NCI-H345 (cell line): ENCODE measurements at places on chromosomes 7 and 10.
A peak's percentile ranks its signal among the peaks of the same experiment; 100 is the strongest.

- no peak for DNase-seq
Measured at GRCh38 chr10:30529373-30529998, 95.5 kb downstream of the MAP3K8 start.

- DNase-seq = no peak
Measured at GRCh38 chr7:106065575-106066500, 46.3 kb downstream of the SYPL1 start.

DNA sequence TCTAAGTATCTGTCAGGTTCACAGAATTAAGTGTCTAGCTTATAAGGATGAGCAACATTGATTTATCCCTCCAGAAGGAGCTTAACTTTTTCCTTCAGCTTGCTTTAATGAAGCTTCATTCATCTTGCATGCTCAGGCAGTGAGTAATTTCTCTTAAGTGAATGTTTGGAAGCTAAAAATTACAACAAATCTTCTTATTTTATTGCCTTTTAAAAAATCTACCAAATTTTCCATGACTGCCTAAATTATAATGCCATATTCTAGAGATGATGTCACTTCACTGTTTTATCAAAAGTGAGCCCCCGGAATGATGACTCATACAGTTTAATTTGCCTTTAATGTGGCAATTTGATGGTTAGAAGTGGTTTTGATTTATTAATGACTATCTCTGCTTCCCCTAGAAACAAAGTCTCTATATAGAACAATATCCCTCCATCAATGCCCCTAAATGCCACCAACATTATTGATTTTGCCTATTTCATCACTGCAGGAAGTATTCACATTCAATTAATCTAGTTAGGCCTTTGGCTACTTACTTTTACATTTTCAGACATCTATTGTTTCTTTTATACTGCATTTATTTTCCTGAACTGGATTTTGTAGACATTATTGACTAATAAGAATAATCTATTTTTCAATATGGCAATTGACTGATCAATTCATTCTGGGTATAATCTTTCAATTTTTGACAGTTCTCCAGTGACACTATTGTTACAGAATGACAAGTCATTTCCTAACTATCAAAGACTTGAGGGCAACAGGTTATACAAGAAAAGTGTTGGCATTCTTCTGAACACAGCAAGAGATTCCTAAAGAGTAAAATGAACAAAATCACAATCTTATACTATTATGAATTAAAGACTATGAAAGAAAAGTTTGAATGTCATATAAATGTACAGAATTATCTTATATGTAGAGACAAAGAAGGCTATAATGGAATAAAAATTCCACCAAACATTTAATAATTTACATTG lies 139.3 kb upstream of the ODAD2 start:
- no peak for DNase-seq

GRCh38 chr7:124257638-124258308 lies 224.9 kb upstream of the TMEM229A start:
- DNase-seq = no peak

DNA sequence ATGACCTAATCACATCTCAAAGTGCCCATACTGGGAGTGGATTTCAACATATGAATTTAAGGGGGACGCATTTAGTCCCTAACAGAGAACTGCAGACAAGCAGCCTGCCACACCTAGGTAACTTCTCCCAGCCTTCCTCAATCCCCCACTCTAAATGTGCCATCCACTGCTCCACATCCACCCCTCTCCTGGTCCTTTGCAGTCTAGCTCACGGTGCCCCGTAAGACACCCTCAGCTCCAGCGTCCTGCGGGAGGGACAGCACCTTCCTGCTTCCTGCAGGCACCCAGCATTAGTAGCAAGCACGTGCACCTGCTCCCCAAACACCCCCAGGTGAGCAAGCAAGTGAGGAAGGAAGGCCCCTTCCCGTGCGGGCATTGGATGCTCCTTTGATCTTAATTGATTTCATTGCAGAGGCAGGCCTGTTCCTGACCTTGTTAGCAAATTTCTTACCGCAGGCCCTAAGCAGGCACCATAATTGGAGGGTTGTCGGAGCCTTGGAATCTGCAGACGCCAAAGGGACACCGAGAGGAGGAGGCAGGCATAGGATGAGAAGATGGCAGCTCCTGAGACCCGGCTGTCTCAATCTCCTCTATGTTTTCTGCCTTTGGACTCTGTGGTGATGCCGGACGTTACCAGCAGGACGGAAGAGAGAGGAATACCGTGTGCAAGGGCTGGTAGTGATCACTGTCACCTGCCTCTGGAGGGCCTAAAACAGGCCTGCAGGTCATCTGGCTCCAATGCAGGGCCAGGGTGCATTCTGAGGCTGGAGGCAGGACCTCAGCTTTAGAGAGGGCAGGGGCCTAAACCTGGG lies 75.8 kb upstream of the CHST15 start:
- no peak for DNase-seq

GRCh38 chr10:21002091-21002878 lies 105.2 kb upstream of the NEBL start:
- no peak for DNase-seq

DNA sequence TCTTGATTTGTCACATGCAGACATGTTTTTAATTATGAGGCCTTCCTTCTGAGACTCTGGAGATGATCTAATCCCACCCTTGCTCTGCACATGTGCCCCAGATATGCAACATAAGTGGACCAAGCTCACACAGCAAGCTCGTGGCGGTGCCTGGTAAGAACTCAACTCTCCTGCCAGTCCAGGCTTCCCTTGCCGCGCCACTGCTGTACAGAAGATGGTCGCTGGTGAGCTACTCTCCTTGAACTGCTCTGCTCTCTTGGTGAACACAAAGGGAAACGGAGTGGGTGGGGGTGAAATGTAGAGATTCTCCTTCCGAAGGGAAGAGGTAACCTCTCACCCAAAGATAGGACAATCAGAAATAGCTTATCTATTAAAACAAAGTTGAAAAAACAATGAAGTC lies 25.7 kb downstream of the MYOF start:
- no peak for DNase-seq

- DNase-seq = no peak
Measured at GRCh38 chr7:101615446-101615845, 13.7 kb downstream of the MYL10 start.

- no peak for DNase-seq
Measured at GRCh38 chr10:121522831-121523230, 75.4 kb downstream of the FGFR2 start.

GRCh38 chr7:156386097-156386496 lies 254.5 kb upstream of the RNF32 start:
- DNase-seq = no peak

GRCh38 chr7:602341-603141 lies 82.9 kb upstream of the PDGFA start:
- DNase-seq = no peak

DNA sequence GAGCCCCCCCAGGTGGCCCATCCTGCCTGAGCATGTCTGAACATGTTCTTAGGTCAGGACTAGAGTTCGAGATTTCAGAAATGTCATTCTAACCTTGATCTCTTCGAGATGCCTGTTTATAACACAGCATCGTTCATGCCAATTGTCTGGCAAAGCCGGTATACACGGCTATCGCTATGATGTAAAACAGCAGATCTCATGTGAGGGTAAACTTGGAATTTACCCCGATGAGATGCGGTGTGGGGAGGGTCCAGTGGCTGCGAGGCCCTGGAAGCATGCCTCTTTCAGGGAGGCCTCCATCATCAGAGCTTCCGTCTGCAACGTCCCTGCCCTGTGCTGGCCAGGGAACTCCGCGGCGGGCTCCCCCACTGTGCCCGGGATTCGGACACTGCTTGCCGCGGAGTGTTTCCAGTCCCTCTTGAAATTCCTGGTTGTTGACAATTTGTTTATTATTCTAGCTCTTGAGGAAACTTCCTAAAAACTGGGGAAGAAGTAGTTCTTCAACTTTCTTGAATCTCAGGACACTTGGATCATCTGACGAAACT lies 168.6 kb upstream of the RHEB start:
- DNase-seq = no peak

- no peak for DNase-seq
Measured at GRCh38 chr7:142804728-142805207, 34.0 kb downstream of the PRSS2 start.

DNA sequence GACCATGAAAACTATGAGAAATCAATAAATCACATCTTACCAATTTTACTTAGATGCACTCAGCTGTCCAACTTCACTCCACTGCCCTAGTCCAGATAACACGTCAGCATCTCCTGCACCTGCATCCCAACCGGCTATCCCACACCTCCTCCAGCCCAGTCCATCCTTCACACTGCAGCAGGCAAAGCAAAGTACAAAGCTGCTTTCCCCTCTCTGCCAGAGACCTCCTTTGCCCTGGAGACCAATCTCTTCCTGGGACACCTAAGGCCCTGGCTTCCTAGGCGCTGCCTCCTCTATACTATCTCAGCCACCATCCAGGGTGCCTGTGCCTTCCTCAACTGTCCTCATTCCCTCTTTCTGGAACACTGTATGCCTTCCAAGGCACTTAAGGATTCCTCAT lies 90.3 kb upstream of the DDC start:
- no peak for DNase-seq

DNA sequence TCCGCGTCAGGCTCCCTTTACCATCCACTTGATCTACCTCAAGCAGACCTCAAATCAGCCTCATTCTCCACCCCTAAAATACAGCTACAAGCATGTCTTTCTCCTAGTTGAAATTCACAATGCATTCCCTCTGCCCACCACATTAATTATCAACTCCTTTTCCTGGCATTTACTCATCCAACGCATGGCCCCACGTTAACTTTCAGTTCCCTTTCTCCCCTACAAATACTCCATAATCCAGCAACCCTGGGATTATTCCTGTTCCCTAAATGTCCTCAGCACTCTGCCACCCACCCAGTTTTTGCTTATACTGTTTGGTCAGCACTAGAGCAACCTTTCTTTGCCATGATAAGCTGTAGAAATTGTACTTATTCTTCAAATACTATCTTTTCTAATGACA lies 5.7 kb upstream of the VIM start:
- DNase-seq = no peak

GRCh38 chr7:134329614-134330346 lies 13.1 kb upstream of the SLC35B4 start:
- DNase-seq = no peak

GRCh38 chr7:94250124-94250523 lies 144.6 kb upstream of the COL1A2 start:
- DNase-seq = no peak

DNA sequence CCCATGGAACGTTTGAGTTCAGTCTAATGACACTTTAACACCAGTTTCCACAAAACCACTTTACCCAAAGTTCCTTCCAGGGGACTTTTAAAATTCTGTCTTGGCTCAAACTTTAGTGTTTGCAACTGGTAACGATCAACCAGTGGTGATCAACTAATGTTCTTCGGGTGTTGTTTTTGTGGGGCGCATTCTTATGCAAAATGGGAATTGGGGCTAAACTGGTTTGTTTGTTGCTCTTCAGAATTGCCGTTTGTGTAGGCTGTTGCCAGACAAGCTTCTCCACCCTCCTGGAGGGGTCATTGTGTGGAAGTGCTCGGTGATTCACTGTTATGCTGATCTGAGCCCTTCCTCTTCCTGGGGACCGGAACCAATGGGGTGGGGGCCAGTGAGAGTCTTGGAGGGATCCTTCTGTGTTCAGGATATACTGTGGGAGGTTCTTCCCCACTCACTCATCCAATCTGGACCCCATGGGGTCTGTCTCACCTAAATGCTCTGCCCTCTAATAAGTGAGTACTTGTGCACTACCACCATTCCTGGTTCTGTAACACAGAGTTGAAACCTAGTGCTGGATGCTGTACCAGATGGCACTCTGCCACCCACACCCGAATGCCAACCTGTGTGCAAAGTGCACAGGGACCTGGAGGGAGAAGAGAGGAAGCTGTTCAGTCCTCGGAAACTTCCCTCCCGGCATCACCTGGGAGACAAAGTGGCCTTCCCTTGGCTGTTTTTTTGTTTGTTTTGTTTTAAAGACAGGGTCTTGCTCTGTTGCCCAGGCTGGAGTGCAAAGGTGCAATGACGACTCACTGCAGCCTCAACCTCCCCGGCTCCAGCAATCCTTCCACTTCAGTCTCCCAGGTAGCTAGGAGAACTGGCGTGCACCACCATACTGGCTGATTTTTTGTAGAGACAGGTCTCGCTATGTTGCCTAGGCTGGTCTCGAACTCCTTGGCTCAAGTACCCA lies 2.1 kb downstream of the NFE2L3 start:
- no peak for DNase-seq

- peak; percentile 35 for DNase-seq
Measured at GRCh38 chr7:134368851-134369544, 52.3 kb upstream of the SLC35B4 start.

DNA sequence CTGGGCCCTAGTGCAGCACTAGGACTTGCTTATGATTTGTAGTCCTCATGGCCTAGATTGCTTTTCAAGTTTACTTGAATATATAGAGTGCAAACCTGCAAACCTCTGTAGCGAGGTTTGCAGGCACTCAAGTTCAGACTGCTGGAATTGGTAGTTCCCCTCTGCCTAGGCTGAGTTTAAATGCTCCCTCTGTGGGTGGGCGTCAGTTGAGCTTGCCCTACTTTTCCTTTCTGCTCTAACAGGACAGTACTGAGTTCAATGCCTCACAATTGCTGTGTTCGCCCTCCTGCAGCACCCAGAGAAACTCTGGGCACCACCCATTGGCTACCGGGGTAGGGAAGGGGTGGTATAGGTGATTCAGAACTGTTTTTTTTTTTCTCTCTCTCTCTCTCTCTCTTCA lies 31.6 kb downstream of the MYO3A start:
- no peak for DNase-seq

GRCh38 chr10:29735628-29736365 lies 101.0 kb upstream of the SVIL start:
- DNase-seq = peak; percentile 78

- peak; percentile 59 for DNase-seq
Measured at GRCh38 chr7:3301831-3302618, 973 bp downstream of the SDK1 start.

GRCh38 chr7:77454802-77455201 lies 38.7 kb upstream of the GSAP start:
- DNase-seq = no peak

DNA sequence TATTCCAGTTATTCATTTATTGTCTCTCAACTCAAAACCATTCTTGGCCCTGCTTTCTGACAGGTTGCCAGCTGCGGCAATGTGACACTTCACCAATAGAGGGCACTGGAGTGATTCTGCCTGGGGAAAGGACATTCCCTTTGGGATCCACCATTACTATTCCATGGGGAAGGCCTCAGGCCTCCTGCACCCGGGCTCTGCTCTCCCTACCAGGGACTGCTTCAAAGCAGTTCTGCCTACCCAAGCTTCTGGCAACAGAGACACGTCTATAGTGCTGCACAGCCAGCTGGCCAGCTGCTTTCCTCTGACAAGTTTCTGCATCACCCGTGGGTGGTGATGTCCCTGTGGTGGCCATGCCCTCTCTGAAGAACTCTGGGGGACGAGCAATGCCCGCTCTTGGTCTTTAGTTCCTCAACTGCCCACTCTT lies 163.8 kb downstream of the ELMO1 start:
- peak; percentile 54 for DNase-seq

DNA sequence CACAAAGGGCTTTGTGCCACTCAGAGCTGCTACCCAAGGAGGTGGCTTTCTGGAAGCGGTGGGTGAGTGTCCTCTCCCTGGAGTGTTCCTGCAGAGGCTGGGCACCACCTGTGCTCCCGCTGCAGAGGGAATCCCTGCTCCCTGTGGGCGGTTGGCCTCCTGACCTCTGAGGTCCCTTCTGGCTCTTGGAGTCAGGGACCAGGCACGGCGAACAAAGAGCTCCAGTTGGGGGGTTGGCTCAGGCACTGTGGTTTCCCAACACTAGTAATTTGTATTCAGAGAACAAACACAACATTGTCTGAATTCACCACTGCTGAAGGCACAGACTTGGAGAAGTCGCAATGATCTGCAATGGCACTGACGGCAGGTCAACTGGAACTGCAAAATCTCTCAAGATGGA lies 328.9 kb downstream of the PRPF18 start:
- no peak for DNase-seq

GRCh38 chr7:135151132-135151531 lies 3.3 kb downstream of the TMEM140 start:
- DNase-seq = no peak
